ENCODE measurements at places on chromosomes 12 and 14. TPM values are rescaled to one million over a fixed set of nuclear protein-coding genes. Genes with fewer than 3 reads are reported as not detected.

PLBD1 gene
- 5.5 TPM for total RNA-seq

GRCh38 chr12:32076941-32077340 is 29.7 kb upstream of the BICD1 start:
- no peaks in the 10 kb centered on the region for H3K27me3 ChIP-seq
- no peaks in the 10 kb centered on the region for H3K4me1 ChIP-seq
- no peaks in the 10 kb centered on the region for H3K36me3 ChIP-seq
- no peak overlapping the region for H3K27ac ChIP-seq
- no peak for DNase-seq

DNA sequence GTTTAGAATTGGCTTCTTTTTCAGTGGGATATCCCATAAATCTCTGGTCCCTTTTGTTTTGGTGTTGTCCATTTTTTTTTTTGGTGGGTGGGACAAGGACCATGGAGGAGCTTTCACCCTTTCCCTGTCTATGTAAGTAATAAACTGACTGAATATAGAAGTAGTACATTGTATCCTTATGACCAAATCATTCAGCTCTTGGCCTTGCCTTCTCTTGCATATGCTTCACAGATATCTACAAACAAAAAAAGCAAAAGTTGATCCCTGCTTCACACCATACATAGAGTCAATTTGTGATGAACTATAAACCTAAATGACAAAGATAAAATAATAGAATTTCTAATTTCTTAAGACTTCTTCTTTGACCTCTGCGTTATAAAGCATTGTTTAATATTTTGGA is 59.8 kb downstream of the SIX1 start:
- no peak overlapping the region for H3K4me3 ChIP-seq
- DNase-seq, result no peak
- H3K27ac ChIP-seq, result no peak overlapping the region
- no peaks in the 10 kb centered on the region for H3K36me3 ChIP-seq
- H3K4me1 ChIP-seq, result no peaks in the 10 kb centered on the region

DNA sequence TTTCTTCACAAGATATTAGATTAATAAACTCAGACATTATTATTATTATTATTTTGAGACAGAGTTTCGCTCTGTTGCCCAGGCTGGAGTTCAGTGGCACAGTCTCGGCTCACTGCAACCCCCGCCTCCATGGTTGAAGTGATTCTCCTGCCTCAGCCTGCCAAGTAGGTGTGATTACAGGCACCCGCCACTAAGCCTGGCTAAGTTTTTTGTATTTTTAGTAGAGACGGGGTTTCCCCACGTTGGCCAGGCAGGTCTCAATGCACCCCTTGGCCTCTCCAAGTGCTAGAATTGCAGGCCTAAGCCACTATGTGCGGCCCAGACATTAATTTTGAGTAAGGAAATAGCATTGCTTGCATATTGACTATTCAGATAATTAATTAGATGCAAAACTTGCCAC is 554.9 kb upstream of the LRFN5 start:
- H3K4me3 ChIP-seq, result no peak overlapping the region
- no peak for DNase-seq
- no peaks in the 10 kb centered on the region for H3K27me3 ChIP-seq
- H3K27ac ChIP-seq, result no peak overlapping the region
- H3K36me3 ChIP-seq, result no peaks in the 10 kb centered on the region
- H3K4me1 ChIP-seq, result no peaks in the 10 kb centered on the region

GRCh38 chr12:128267131-128267622 is at the start of gene TMEM132C:
Gene TMEM132C, plus strand, starts transcription at chr12:128267170. Its CDS starts 233 bp downstream, at chr12:128267403.
- H3K36me3 ChIP-seq, result no peaks in the 10 kb centered on the region
- peaks cover 32% of the 10 kb centered on the region for H3K27me3 ChIP-seq
- H3K27ac ChIP-seq, result no peak within 1 kb of the TSS
- H3K4me1 ChIP-seq, result no peaks in the 10 kb centered on the region

DNA sequence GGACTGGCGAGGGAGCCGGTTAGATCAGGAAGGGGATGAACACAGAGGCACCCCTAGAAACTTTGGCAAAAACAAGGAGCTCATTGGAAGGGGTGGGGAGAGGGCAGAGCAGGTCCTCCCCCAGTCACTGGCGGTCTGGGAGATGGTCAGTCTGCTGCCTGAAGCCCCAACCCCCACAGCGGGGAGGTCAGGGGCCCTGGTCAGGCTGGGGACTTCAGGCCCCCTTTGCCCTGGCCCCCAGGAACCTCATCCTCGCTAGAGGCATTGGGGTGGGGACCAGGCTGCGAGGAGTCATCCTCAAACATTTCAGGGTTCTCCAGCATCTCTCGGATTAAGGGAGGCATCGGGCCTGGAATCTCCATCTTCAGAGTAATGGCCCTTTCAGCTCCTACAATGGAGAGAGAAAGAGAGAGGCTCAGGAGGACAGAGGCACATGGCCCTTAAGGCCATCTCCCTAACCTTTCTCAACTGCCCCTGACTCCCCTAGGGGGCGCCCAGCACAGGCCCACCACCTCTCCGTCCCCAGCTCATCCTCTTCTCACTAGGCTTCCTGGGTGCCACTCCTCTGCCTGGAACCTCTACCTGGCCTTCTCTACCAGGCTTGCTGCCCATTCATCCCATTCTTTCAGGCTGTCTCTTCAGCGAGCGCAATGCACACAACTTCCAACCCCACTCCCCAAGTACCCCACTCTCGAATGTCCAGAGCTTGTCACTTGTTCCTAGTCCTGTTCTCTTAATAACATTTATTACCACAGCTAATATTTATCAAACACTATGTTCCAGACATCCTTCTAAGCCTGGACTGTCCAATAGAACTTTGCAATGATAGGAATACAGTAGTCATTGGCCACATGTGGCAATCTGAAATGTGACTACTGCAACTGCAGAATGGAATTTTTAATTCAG is 4.7 kb upstream of the ITGB7 start:
- H3K27ac ChIP-seq, result no peak overlapping the region
- no peaks in the 10 kb centered on the region for H3K27me3 ChIP-seq
- H3K4me3 ChIP-seq, result no peak overlapping the region
- peaks cover 29% of the 10 kb centered on the region for H3K4me1 ChIP-seq
- peaks cover 11% of the 10 kb centered on the region for H3K36me3 ChIP-seq

GRCh38 chr12:4828176-4828575 is 81.5 kb upstream of the KCNA1 start:
- peaks cover 4% of the 10 kb centered on the region for H3K27me3 ChIP-seq

Data from gastrocnemius medialis (tissue), 4 donors.